ENCODE measurements at places on chromosomes 6 and 20.

GRCh38 chr20:59992526-59993084, 34.4 kb downstream of the CDH26 start:
- no peak for DNase-seq

DNA sequence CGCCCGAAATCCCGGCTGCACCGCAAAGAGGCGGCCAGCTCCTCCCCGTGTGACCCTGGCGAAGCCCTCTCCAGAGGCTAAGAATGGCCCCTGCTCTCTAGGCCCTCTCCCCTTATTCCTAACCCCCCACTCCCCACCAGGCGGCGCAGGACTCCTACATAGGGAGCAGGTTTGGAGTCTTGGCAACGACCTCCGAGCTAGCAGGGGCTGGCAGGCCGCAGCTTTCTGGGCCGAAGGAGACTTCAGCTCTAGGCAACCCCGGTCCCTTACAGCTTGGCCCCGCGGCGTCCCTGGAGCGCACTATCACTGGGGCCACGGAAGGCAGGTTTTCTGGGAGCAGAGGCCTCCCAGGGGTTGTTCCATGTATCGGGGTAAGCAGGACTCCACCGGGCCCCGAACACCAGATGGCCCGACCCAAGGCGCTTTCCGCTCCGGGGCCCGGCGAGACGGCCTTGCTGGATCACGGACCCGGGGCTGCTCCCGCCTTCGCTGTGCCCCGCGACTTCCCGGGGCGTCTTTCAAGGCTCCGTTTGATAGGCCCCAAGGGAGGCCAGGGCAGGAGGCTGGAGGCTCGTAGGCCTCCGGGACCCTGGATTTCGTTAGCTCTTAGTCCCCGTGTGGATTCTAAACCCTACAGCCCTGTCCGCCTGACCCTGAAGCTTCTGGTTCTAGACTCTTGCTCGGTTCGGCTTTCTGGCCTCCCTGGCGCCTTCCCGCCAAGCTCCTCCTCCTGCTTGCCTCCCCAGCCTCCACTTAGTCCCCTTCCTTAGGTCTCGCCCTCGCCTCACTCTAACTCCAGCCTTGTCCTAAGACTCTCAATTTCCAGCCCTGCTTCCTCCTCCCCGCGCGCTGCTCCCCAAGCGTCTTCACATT, 1.9 kb downstream of the SLC32A1 start:
- peak; percentile 52 for DNase-seq

GRCh38 chr6:4563156-4563555, 213.0 kb upstream of the CDYL start:
- no peak for DNase-seq

GRCh38 chr6:34791701-34792604, at the start of gene BLTP3A:
Gene BLTP3A (plus strand): TSS chr6:34792083. CDS start chr6:34792251, 168 bp downstream.
- DNase-seq, result peak; percentile 80

DNA sequence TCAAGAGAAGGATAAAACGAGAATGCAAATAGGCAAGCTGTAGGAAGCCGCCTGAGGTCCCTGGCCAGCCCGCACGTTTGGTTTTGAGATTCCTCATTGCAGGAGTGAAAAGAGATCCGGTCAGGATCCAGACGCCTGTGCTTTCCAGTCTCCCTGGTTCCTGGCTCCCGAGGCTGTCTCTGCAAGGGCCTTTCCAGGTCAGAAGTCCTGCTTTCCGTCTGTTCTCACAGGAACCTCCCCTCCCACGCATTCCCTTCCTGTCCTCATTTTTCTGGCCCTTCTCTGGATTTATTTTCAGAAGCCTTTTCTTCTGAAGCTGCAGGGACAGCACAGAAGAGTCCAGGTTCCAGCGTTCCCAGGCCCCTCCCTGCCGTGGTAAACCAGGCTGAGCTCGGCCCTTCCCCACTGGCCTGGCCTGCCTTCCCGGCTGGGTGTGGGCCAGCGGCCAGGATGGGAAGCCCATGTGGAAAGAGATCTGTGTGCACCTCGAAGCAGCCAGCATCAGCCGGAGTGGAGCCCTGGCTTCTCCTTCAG, 54.0 kb downstream of the TMEM242 start:
- DNase-seq, result no peak

DNA sequence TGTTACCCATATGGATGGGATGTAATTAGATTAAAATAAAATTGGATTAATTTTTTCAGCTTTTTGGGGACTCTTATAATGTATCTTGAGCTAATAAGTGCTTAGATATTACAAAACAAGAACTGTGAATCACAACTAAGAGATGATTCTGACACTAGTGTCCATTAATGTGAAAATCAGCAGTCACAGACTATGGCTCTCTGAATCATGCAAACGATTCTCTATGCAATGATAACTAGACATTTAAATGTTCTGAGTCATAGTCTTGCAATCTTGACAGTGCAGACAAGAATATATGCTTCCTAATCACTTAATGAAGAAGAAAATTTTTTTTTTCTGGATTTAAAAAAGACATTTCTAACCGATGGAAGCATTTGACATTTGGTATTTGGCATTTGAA, 82.2 kb upstream of the OPRM1 start:
- no peak for DNase-seq

GRCh38 chr6:92648364-92649086, 770.8 kb downstream of the EPHA7 start:
- DNase-seq, result no peak

GRCh38 chr20:58626051-58626450, 25.0 kb upstream of the STX16 start:
- DNase-seq, result no peak

- DNase-seq, result no peak
These were observed 132.1 kb downstream of the MRPL14 start for GRCh38 chr6:43995137-43995536.

GRCh38 chr6:74826263-74826662, 379.6 kb downstream of the COL12A1 start:
- DNase-seq, result no peak

GRCh38 chr6:168514216-168514615, 73.2 kb downstream of the SMOC2 start:
- DNase-seq, result no peak

GRCh38 chr20:8218861-8219260, 86.8 kb downstream of the PLCB1 start:
- DNase-seq, result no peak

GRCh38 chr6:2162079-2162445, 83.3 kb downstream of the GMDS start:
- DNase-seq, result no peak

All from stimulated activated CD4-positive, alpha-beta T cell treated with anti-CD3 and anti-CD28 coated beads, Interleukin-4, amount 100 ng/mL, for 1 hour (primary cell).